ENCODE measurements at places on chromosomes 5 and 9.
A peak's percentile ranks its signal among the peaks of the same experiment; 100 is the strongest.

DNA sequence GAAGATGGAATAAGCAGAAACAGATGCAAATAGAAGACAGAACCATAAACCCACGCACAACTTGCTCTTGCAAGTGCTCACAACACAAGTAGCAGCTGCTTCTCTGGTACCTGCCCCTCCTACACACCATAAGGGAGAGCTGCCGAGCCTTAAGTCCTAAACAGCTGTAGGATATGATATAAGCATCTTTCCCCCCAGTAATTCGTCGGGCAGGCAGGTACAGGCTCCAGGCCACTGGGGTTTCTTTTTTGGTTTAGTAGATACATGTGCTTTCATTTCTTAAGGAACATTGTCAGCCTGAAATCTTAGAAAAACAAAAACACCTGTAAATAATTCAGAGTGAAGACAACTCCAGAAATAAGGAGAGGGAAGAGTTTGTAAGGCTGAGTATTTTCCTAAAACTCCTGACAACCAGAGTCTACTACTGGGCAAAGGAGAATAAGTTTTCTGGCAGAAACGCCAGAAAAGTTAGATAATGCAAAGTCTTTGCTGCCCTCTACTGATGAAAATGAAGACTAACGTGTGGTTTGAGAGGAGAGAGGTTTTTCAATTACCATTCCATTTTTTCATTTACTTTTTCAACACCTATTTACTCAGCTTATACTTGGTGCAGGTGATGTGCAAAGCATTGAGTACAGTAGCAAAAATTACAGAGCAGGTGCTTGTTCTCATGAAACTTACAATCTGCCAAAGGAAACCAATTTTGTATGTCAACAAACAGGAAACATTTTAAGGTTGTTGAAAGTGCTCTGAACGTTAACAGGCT is 20.1 kb upstream of the TCERG1 start:
- DNase-seq: no peak

DNA sequence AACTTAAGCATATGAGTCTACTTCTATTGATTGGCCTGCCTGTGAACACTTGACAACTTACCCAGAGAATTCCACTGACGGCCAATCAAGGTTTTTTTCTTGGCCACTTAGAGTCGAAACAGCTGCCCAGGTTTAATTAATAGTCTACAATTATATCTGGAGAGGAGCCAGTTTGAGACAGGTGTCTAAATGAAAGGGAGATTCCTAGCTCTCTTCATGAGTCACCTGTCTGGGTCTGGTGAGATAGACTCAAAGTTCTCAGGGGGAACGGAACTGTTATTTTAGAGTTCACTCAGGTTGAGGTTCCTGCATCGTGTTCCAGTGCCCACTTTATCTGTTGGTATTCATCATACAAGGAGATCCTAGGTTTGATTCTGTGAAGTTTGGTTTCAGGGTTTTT is 111.0 kb downstream of the CD180 start:
- DNase-seq: no peak

- no peak for DNase-seq
Measured at GRCh38 chr5:8329773-8330172, 460.8 kb downstream of the MTRR start.

GRCh38 chr9:78874061-78874460 is 577.1 kb downstream of the PSAT1 start:
- no peak for DNase-seq

DNA sequence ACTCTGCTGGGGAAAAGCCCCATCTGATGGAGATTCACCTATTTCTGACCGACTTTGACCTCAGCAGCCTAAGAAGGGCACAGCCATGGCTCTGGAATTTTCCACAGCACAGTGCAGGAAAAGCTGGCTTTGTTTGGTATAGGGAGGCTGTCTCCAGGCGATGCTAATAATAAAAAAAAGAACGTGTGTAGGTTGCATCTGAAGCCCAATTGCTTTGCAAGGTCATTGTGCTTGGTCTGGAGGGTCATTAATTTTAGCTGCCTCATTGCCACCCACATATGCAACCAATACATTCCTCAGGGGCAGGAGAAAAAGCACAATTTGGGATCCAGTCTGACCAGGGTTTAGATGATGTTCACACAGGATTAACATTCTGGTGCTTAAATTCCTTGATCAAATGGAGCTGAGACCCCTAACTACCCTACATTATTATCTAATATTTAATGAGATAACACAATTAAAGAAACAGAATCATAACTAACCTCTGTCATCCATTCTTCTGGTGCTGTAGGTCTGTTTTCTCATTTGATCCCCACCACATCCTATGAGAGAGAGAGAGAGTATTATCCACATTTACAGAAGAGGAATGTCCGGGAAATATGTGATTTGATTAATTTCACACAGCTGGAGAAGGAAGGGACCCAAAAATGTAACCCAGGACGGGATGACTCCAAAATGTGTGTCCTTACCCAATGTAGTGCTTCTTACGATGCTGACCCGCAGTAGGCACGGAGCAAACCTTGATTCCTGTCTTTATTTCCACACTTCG is 175.9 kb downstream of the RFK start:
- DNase-seq: no peak

GRCh38 chr5:132557478-132558172 is 848 bp downstream of the RAD50 start:
- peak; percentile 43 for DNase-seq

Data from activated CD8-positive, alpha-beta T cell treated with anti-CD3 and anti-CD28 coated beads for 36 hours (primary cell).